Heart right ventricle (tissue), 16 donors: ENCODE measurements at places on chromosomes 2 and 18. TPM values are rescaled to one million over a fixed set of nuclear protein-coding genes. Genes with fewer than 3 reads are reported as not detected.

Gene SLC39A10
- polyA plus RNA-seq = 5.9 TPM

Gene AQP12B
- polyA plus RNA-seq = not detected

Gene REG3A
- polyA plus RNA-seq = not detected

Gene DDX18
- polyA plus RNA-seq = 17.5 TPM

Gene IMPA2
- 41.9 TPM for polyA plus RNA-seq

Gene MAL
- polyA plus RNA-seq = 9.1 TPM

Gene APLF
- polyA plus RNA-seq = 1.8 TPM

Gene COX7A2L
- 97.8 TPM for polyA plus RNA-seq

Gene METAP1D
- 3.4 TPM for polyA plus RNA-seq

Gene LDAH
- 1.5 TPM for polyA plus RNA-seq

Gene SERPINB5
- 0.03 TPM for polyA plus RNA-seq

Gene POTEC
- polyA plus RNA-seq = not detected

Gene HOXD4
- polyA plus RNA-seq = 1.6 TPM

Gene UGT1A5
- not detected for polyA plus RNA-seq

Gene ANKRD30B
- not detected for polyA plus RNA-seq

Gene ZNF521
- 4.9 TPM for polyA plus RNA-seq

Gene SCN7A
- 2.4 TPM for polyA plus RNA-seq

Gene FSHR
- polyA plus RNA-seq = not detected

Gene NAT8
- polyA plus RNA-seq = not detected

Gene EGR4
- not detected for polyA plus RNA-seq

Gene SCN9A
- polyA plus RNA-seq = 0.10 TPM

Gene IL37
- polyA plus RNA-seq = not detected

Gene MRPL53
- polyA plus RNA-seq = 92.3 TPM

Gene ALPP
- polyA plus RNA-seq = not detected

Gene MAP3K19
- not detected for polyA plus RNA-seq

Gene DES
- polyA plus RNA-seq = 18,010 TPM

Gene TEX261
- 34.4 TPM for polyA plus RNA-seq

Gene RPL31
- polyA plus RNA-seq = 4,595 TPM

Gene ARHGAP15
- 2.0 TPM for polyA plus RNA-seq

Gene IL1F10
- not detected for polyA plus RNA-seq

Gene RAB1A
- 165 TPM for polyA plus RNA-seq

Gene SPATA3
- not detected for polyA plus RNA-seq

Gene COX5B
- polyA plus RNA-seq = 5,403 TPM

Gene FBXO36
- polyA plus RNA-seq = 1.1 TPM

Gene ZEB2
- 17.2 TPM for polyA plus RNA-seq

Gene KCNJ13
- not detected for polyA plus RNA-seq

Gene FHOD3
- polyA plus RNA-seq = 81.8 TPM

Gene CCBE1
- polyA plus RNA-seq = 0.29 TPM

Gene SPHKAP
- polyA plus RNA-seq = 4.7 TPM

Gene HAAO
- 2.0 TPM for polyA plus RNA-seq

Gene ZNF638
- 219 TPM for polyA plus RNA-seq
